CD14-positive monocyte (primary cell): ENCODE measurements at places on chromosomes 5 and 9. TPM values are rescaled to one million over a fixed set of nuclear protein-coding genes. Genes with fewer than 3 reads are reported as not detected.

DNA sequence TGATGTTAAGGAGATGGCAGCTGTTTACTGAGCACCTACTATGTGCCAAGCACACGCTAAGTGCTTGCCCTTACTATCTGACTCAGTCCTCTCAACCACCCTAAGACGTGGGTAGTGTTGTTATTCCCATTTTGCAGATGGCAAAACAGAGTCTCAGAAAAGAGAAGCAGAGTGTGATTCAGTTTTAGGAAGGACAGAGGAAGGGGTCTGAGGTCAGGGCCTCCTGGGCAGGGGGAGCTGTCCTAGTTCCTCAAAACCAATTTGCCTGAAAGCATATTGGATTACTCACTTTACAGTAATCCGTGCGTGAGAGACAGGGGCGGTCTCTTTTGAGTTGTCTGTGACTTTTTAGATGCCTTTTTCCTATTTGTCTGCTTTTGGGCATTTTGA lies 23.2 kb downstream of the DNM1 start:
- DNase-seq = peak; percentile 63

The GPR21 gene
- polyA plus RNA-seq = 0.08 and 0.39 TPM in 2 replicates

DNA sequence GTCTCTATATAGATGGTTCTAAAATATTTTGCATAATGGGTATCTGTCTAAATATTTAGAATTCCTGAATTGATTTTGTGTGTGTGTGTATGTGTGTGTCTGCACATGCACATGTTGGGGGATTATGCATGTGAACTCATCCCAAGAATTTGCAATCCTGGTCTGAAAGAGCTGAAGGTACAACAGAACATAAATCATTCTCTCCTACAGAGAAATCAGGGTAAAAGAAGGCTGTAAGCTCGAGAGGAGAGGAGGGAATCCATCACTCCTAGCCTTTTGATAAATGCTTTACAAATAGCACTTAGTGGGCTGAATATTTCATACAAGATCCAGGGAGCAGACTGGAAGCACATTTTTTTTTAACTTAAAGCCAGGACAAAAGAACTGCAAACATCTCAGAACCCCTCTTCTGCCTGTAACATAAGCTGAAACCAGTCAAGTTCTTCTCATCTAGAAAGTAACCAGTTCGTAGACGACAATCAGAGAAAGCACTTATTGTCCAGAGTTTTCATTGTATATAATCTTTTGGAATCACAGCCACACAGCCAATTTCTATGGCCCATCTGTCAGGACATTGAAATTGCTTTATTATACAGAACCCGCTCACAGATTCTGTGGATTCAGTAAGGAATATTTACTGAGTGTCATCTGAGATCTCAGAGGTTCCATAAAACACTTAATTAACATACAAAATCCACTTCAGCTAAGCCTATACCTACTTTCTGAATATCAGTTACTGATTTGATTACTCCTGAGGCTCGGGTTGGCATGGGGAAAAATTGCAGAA lies 541.4 kb upstream of the ZNF462 start:
- no peak for DNase-seq

The FOXD4 gene
- not detected in 2 replicates for polyA plus RNA-seq

DNA sequence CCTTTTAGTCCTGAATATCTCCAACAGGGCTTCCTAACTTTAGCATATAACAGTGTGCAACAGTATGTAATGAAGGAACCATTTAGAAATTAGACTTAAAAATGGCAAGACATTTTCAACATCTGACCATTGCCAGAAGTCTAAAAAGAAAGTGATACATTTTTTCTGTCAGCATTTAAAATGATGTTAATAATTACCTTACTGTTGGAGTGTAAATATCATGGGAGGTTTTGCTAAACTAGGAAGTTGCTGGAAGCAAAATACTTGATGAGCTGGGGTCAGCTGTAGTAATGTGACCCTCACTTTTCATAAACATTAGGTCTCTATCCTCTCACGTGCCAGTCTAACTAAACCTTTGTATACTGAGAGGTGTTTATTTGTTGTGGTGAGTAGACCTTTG lies 68.8 kb downstream of the NTRK2 start:
- no peak for DNase-seq

The ECM2 gene
- 0.15 TPM for polyA plus RNA-seq

- DNase-seq = no peak
Observed at GRCh38 chr9:107299437-107299836, 16.4 kb downstream of the RAD23B start.

- DNase-seq = no peak
Observed at GRCh38 chr9:3474821-3475220, 51.0 kb downstream of the RFX3 start.

GRCh38 chr5:43859309-43859708 lies 256.3 kb downstream of the NNT start:
- DNase-seq = no peak

GRCh38 chr5:78776637-78777036 lies 128.1 kb upstream of the LHFPL2 start:
- DNase-seq = no peak

- DNase-seq = no peak
Observed at GRCh38 chr9:121717141-121717991, 65.9 kb downstream of the DAB2IP start.

DNA sequence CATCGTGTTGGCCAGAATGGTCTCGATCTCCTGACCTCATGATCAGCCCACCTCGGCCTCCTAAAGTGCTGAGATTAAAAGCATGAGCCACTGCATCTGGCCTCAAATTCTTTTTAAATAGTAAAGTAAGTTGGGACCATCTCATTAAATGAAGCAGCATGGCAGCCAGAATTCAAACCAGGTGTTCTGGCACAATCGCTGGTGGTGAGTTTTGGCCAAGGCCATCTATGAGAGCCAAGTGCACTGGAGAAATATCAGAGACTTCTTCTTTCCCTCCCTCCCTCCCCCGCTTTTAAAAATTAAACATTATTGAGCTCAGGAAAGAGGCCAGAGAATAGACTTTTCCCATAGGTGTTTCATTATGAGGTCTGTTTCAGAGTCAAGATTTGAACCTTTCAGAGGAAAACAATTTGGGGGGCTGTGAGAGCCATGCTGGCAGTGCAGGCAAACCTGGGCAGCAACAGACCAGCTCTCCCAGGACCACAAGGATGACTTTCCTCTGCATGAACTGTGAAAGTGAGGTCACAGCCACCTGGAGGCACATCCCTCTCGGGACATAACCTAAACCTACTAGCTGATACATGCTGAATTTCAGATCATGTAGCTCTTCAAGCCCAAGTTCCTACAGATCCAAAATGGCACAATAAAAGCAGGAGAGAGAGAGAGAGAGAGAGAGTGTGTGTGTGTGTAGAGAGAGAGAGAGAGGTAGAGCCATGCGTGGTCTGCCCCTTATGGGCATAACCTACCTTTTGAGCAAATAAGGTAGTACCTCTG lies 94.6 kb upstream of the DMRT1 start:
- no peak for DNase-seq

The BHMT2 gene
- not detected in 2 replicates for polyA plus RNA-seq

The EIF4E1B gene
- polyA plus RNA-seq = not detected in 2 replicates

GRCh38 chr5:121974261-121974660 lies 12.5 kb downstream of the SRFBP1 start:
- DNase-seq = no peak

The TSLP gene
- polyA plus RNA-seq = 0.11 TPM

DNA sequence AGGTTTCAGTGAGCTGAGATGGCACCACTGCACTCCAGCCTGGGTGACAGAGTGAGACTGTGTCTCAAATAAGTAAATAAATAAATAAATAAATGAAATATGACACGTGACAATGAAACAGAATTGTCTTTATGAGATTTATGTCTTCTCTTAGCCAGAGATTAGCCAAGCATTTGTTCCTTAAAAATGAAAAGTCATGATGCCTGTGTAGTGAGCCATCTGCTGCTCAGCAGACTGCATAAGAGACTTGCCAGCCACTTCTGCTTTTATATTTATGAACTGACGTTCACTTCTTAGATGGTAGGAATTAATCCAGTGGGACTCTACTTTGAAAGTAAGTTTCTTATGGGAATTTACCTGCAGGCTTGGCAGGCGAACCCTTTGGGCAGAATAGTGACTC lies 227.4 kb downstream of the NR3C1 start:
- DNase-seq = peak; percentile 44

GRCh38 chr5:54693936-54694657 lies 176.5 kb downstream of the SNX18 start:
- no peak for DNase-seq

- DNase-seq = no peak
Observed at GRCh38 chr5:173454736-173455598, 126.8 kb upstream of the STC2 start.

DNA sequence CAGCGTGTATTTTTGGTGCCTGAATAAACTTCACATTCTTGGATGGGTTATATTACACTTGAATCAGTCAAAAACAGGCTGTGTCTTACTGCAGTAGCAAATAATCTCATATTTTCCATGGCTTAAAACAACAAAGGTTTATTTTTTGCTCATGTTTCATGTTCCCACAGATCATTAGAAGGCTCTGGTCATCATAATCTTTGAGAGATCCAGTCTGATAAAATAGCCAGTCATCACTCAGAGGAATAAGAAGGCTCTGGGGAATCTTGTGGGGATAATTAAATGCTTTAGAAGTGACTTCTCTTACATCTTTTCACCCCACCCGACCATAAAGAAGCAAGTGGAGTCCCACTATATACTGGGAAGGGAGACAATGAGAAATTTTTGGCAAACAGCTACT lies 417.7 kb downstream of the PSAT1 start:
- no peak for DNase-seq

The GPR151 gene
- polyA plus RNA-seq = not detected in 2 replicates

- no peak for DNase-seq
Observed at GRCh38 chr5:84306601-84307000, 78.1 kb downstream of the EDIL3 start.

The SLC27A6 gene
- polyA plus RNA-seq = not detected

- DNase-seq = no peak
Observed at GRCh38 chr5:114243281-114243971, 118.4 kb upstream of the KCNN2 start.

- no peak for DNase-seq
Observed at GRCh38 chr9:111036946-111037345, 1.3 kb downstream of the LPAR1 start.

The PPP3R2 gene
- polyA plus RNA-seq = not detected in 2 replicates

DNA sequence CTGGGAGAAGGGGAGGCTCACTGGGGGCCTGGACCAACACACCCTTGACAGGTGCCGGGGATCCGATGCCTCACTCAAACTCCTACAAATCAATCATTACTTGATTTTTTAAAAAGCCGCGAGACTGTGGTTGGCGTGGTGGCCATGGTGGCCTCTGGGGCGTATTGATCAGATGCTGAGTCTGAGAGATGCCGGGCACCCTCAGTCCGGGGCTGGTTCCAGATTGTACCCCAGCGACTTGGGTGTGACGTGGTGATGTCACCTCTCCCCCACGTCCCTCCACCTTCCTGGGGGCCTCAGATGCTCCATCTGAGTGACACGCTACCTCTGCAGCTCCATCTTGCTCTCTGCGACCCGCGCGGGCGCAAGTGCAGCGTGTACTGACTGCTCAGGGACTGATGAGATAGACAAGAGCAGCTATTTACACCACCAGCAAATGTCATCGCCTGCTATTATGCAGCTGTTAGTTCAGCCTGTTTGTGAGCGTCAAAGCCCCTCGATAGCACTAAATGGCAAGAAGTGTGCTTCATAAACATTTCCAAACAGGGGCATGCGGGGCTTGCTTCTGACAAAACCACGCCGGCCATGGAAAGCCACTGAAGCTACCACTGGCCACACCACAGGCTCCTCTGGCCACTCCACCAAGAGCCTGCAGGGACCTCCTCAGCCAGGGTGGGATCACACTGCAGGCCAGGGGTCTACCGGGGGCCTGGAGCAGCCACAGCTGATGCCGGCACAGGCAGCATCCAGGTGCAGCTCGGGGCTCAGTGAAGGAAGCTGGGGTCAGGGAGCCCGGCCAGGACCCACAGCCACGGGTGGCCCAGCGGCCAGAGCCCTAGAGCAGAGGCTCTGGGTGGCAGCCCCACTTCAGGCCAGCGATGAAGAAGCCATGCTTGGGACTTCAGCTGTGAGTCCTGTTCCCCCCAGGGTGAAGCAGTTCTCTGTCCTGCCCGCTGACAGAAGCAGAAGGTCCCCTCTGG lies 50.1 kb downstream of the SLC6A3 start:
- DNase-seq = no peak

The TNC gene
- 0.02 TPM for polyA plus RNA-seq

- DNase-seq = no peak
Observed at GRCh38 chr9:114718801-114719221, 36.8 kb upstream of the TEX48 start.

DNA sequence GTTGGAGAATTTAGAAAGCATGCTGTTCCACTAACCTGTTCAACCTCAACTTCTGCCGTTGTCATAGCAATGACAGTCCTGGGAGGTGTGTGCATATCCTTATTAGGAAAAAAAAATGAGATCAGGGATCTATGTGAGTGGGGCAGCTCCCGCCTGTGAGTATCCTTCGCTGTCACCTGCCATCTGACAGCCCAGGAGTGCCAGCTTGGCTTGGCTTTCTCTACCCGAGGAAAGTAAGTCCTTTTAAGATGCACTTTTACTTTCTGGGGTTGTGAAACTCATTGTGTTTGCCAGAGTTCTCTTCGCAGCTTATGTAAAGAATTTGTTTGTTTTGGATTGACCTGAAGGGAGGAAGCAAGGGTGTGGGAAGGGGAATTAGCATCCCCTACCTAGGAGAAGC lies 21.8 kb downstream of the PCDHAC2 start:
- no peak for DNase-seq

GRCh38 chr5:125251703-125252102 lies 505.3 kb upstream of the ZNF608 start:
- no peak for DNase-seq

DNA sequence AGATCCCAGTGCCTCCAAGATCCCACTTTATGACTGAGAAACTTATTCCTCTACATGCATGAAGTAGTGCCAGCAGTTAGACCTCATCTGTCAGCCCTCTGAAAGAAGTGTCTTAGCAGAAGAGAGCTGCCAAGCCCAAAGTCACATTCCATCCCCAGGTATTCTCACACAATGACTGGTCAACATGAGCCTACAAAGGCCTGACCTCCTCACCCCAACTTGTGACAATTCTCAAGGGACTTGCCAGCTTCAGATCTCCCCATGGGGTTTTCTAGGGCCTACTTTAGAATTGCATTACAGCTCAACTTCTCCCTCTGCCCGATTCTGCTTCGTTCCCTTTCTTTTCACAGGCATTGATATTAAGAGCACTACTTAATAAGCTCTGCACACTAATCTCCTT lies 393.8 kb upstream of the SLC30A5 start:
- no peak for DNase-seq

DNA sequence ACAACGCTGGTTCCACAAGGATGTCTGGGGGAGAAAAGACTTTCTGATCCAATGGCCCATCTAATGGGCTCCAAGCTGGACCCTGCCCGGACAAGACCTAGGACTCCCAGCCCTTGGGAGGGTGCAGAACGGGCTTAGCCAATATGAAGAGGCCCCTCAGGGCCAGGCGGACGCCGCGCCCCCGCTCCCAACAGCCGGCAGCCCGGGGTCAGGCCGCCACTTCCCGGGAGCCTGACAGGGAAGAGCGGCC lies 493 bp downstream of the P4HA2 start:
- no peak for DNase-seq

The TMEM215 gene
- not detected for polyA plus RNA-seq

The MED7 gene
- polyA plus RNA-seq = 3.2 and 5.9 TPM in 2 replicates

The OGN gene
- not detected for polyA plus RNA-seq
